ENCODE measurements at places on chromosomes 3 and 15.

- no peaks in the 10 kb centered on the region for H3K36me3 ChIP-seq
- no peaks in the 10 kb centered on the region for H3K27me3 ChIP-seq
- H3K4me3 ChIP-seq = no peak overlapping the region
- H3K27ac ChIP-seq = no peak overlapping the region
- ATAC-seq = no peak
Measured at GRCh38 chr3:152183473-152183872, 85.3 kb upstream of the MBNL1 start.

- no peaks in the 10 kb centered on the region for H3K36me3 ChIP-seq
- ATAC-seq = no peak
- H3K27me3 ChIP-seq = peaks cover 6% of the 10 kb centered on the region
Measured at GRCh38 chr15:40500568-40501330, 30.0 kb downstream of the CHST14 start.

GRCh38 chr3:93994056-93994455 is 14.1 kb downstream of the ARL13B start:
- ATAC-seq = no peak
- no peaks in the 10 kb centered on the region for H3K27me3 ChIP-seq
- no peak overlapping the region for H3K27ac ChIP-seq
- H3K4me3 ChIP-seq = no peak overlapping the region
- peaks cover 14% of the 10 kb centered on the region for H3K36me3 ChIP-seq

- H3K27me3 ChIP-seq = no peaks in the 10 kb centered on the region
- no peak overlapping the region for H3K27ac ChIP-seq
- H3K4me1 ChIP-seq = no peaks in the 10 kb centered on the region
- no peak overlapping the region for H3K4me3 ChIP-seq
Measured at GRCh38 chr15:35019404-35020327, 31.6 kb upstream of the ZNF770 start.

DNA sequence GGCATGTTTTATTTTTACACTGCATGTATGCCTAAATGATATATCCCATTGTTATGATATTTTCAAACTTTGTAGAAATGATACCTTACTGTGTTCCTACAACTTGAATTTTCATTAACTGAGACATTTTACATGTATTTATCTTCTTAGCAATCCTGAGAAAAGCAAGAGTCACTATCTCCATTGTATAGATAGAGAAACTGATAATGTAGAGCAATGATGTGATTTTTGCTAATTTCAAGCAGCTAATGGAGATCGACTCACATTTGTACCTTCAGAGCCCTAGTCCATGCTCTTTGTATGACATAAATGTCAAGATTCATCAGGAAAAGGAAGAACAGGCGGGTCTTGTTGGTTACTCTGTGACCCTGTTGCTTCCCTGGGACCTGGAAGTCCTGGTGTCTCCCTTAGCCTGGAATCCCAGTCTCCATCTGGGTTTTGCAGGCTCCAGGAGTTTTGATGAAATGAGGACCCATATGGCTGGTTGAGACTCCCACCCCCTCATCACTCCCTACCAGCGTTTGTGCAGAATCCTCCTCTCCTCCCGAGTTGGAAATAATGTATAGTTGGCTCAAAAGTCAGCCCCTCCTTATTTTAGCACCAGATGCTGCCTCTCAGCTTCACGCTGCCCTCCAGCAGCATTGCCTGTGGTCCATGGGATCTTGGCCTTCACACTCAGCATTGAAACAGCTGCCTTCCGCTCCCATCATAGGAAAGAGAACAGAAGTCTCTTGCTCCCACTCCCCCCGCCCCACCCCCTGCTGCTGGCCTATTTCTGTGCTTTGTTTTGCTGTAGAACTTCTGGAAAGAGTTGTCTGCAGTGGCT is 67.1 kb downstream of the APBA2 start:
- H3K4me1 ChIP-seq = no peaks in the 10 kb centered on the region
- no peaks in the 10 kb centered on the region for H3K36me3 ChIP-seq
- no peak overlapping the region for H3K27ac ChIP-seq
- no peak overlapping the region for H3K4me3 ChIP-seq

- no peak for ATAC-seq
- H3K27ac ChIP-seq = no peak overlapping the region
- H3K27me3 ChIP-seq = no peaks in the 10 kb centered on the region
- H3K36me3 ChIP-seq = no peaks in the 10 kb centered on the region
Measured at GRCh38 chr3:43180027-43180426, 74.1 kb upstream of the POMGNT2 start.

DNA sequence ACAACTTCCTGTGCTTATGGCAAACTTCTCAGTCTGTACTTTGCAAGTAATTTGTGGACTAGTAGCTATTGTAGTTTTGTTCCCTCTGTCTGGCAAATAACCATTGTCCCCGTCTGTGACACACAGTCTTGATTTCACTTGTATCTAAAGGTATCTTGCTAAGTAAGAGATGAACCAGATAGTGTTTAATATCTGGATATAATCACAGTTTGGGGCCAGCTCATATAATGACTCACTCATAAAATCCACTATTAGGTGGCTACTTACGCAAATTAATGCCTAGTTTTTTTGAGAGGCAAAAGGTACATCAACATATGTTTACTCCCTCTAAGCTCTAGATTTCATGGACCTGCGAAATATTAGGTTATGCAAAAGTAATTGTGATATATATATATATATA is 30.4 kb downstream of the VGLL3 start:
- H3K4me3 ChIP-seq = no peak overlapping the region
- no peaks in the 10 kb centered on the region for H3K4me1 ChIP-seq
- H3K27me3 ChIP-seq = no peaks in the 10 kb centered on the region
- no peak overlapping the region for H3K27ac ChIP-seq
- H3K36me3 ChIP-seq = no peaks in the 10 kb centered on the region

DNA sequence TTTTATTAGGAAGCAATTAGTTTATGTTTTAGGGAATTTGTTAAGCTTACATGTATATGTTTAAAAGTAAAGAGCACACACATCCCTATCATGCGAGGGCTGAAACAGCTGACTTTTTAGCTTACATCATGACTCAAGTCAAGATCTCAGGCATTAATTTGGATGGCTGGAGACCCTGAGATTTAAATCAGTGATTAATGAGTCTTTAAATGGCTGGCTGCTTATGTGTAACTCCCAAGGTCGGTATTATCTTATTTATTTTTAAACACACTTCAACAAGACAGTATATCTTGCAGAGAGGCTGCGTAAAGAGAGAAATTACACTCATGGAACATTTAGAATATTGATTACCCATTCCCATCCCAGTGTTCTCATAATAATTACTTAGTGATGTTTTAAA is 169.4 kb downstream of the KBTBD8 start:
- no peaks in the 10 kb centered on the region for H3K4me1 ChIP-seq
- ATAC-seq = no peak
- H3K27me3 ChIP-seq = no peaks in the 10 kb centered on the region
- H3K4me3 ChIP-seq = no peak overlapping the region

DNA sequence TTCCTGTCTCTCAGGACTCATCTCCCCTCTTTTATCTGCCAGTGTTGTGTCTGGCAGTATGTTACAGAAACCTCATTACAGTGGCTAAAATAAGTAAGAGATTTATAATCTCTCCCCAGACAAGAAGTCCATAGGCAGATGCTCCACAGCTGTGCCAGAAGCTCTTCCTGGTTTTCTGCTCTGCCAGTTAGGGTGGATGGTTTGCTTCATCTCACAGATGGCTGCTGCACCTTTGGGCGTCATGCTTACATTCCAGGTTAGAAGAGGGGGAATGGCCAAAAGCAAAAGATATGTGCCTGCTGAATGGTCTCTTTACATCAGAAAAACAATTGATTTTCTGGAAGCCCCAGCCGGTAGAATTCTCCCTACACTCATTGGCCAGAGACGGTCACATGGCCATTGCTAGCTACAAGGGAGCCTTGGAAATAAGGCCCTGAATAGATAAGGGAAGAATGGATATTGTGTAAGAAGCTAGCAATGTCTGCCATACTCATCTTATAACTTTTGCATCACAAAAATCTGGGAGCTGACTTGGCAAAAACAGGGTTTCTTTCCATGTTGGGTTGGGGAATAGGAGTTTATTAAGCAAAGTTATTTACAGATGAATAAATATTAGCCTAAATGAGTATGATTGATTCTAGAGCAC is 91.1 kb downstream of the PDCD6IP start:
- ATAC-seq = no peak
- no peaks in the 10 kb centered on the region for H3K27me3 ChIP-seq

- H3K4me3 ChIP-seq = no peak overlapping the region
- H3K4me1 ChIP-seq = peaks cover 40% of the 10 kb centered on the region
- H3K27me3 ChIP-seq = no peaks in the 10 kb centered on the region
- no peaks in the 10 kb centered on the region for H3K36me3 ChIP-seq
Measured at GRCh38 chr15:90189781-90190467, 11.2 kb upstream of the SEMA4B start.

GRCh38 chr3:153845311-153845710 is 275.9 kb upstream of the ARHGEF26 start:
- no peaks in the 10 kb centered on the region for H3K27me3 ChIP-seq
- ATAC-seq = no peak
- no peaks in the 10 kb centered on the region for H3K36me3 ChIP-seq
- H3K4me3 ChIP-seq = no peak overlapping the region
- no peaks in the 10 kb centered on the region for H3K4me1 ChIP-seq

- H3K4me1 ChIP-seq = no peaks in the 10 kb centered on the region
- no peaks in the 10 kb centered on the region for H3K27me3 ChIP-seq
- no peaks in the 10 kb centered on the region for H3K36me3 ChIP-seq
Measured at GRCh38 chr3:139448104-139448503, 28.2 kb downstream of the RBP2 start.

- no peaks in the 10 kb centered on the region for H3K36me3 ChIP-seq
- no peaks in the 10 kb centered on the region for H3K27me3 ChIP-seq
- H3K4me3 ChIP-seq = no peak overlapping the region
- H3K4me1 ChIP-seq = no peaks in the 10 kb centered on the region
Measured at GRCh38 chr3:36663666-36664291, 100.6 kb downstream of the DCLK3 start.

DNA sequence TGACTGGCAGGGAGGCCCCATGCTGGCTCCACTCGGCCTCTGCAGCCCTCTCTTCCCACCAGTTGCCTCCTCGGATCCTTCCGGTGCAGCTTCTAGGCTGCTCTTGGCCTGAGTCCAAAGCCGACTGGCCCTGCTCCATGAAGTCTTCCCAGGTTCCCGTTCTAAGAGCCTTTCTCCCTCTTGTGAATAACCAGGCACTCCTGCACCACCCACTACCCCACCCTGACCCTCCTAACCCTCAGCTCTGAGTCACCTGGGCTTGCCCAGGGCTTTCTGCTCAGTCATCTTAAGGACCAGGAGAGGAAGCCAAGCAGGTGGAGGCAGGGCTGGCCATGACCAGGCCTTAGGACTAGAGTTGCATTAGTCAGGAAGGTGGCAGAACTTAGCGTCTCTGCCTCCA is 28.1 kb upstream of the CNBP start:
- peak overlapping the region; percentile 9 for H3K27ac ChIP-seq
- H3K4me3 ChIP-seq = no peak overlapping the region
- H3K27me3 ChIP-seq = peaks cover 4% of the 10 kb centered on the region
- H3K36me3 ChIP-seq = no peaks in the 10 kb centered on the region

- H3K4me1 ChIP-seq = no peaks in the 10 kb centered on the region
- no peak for ATAC-seq
- no peak overlapping the region for H3K4me3 ChIP-seq
- no peaks in the 10 kb centered on the region for H3K27me3 ChIP-seq
- no peak overlapping the region for H3K27ac ChIP-seq
Measured at GRCh38 chr3:97177242-97177641, 362.8 kb downstream of the EPHA6 start.

DNA sequence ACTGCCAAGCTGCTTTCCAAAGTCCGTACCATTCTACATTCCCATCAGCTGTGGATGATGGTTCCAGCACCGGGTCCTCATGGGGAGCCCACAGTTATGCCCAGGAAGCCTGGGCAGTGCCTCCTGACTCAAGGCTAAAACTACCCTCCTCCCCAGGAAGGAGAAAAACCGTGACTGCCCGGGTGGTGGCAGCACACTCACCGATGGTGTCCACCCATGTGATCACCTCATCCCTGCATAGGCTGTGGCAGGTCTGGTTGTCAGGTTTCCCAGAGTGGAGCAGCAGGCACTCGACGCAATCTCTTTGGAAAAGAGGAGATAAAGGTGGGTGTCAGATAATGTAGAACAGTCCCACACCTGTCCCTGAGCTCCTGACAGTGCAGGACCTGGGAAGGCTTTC is 38.6 kb downstream of the UMPS start:
- H3K36me3 ChIP-seq = no peaks in the 10 kb centered on the region
- no peak for ATAC-seq
- no peaks in the 10 kb centered on the region for H3K27me3 ChIP-seq
- no peak overlapping the region for H3K4me3 ChIP-seq
- no peak overlapping the region for H3K27ac ChIP-seq

- H3K27me3 ChIP-seq = no peaks in the 10 kb centered on the region
- H3K36me3 ChIP-seq = no peaks in the 10 kb centered on the region
- no peak overlapping the region for H3K4me3 ChIP-seq
- peak overlapping the region; percentile 93 for H3K27ac ChIP-seq
- ATAC-seq = peak; percentile 54
Measured at GRCh38 chr3:113193719-113194118, 17.6 kb upstream of the BOC start.

- H3K36me3 ChIP-seq = no peaks in the 10 kb centered on the region
- ATAC-seq = no peak
- no peak overlapping the region for H3K4me3 ChIP-seq
- no peak overlapping the region for H3K27ac ChIP-seq
Measured at GRCh38 chr15:73840771-73841170, 32.6 kb upstream of the TBC1D21 start.

- no peak for ATAC-seq
- no peaks in the 10 kb centered on the region for H3K27me3 ChIP-seq
- H3K4me3 ChIP-seq = no peak overlapping the region
- peaks cover 65% of the 10 kb centered on the region for H3K4me1 ChIP-seq
- no peaks in the 10 kb centered on the region for H3K36me3 ChIP-seq
- H3K27ac ChIP-seq = peak overlapping the region; percentile 18
Measured at GRCh38 chr3:196778755-196779154, 39.1 kb downstream of the PAK2 start.

- no peaks in the 10 kb centered on the region for H3K36me3 ChIP-seq
- ATAC-seq = no peak
- peaks cover 11% of the 10 kb centered on the region for H3K4me1 ChIP-seq
- H3K27me3 ChIP-seq = no peaks in the 10 kb centered on the region
Measured at GRCh38 chr3:146646261-146646660, 41.1 kb upstream of the PLSCR5 start.

DNA sequence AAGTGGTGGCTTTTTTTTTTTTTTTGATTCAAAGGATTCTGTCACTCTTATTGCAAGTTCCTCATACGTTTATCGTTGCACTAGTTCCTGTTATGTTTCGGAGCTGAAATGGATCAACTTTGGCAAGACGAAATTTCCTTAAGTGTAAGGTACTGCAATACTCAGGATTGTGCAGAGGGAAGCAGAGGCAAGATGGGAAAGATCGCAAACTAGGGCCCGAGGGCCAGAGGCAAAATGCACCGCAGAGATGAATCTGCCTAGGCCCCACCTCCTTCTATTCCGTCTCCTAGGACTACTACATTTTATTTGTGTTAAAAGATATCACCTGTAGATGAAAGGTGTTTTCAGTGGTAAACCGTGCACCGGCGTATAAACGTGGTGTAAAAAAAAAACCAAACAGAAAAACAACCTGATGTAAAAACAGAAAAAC is 331 bp downstream of the RNU6-1 start:
- ATAC-seq = no peak
- peak overlapping the region; percentile 99 for H3K27ac ChIP-seq
- H3K36me3 ChIP-seq = no peaks in the 10 kb centered on the region
- H3K27me3 ChIP-seq = peaks cover 17% of the 10 kb centered on the region

GRCh38 chr15:82064824-82065223 is 19.0 kb upstream of the MEX3B start:
- no peak overlapping the region for H3K4me3 ChIP-seq
- no peak overlapping the region for H3K27ac ChIP-seq
- H3K4me1 ChIP-seq = no peaks in the 10 kb centered on the region
- no peak for ATAC-seq
- no peaks in the 10 kb centered on the region for H3K36me3 ChIP-seq
